ENCODE measurements at places on chromosomes 16 and 17.

GRCh38 chr16:14354561-14355351 is 275.3 kb downstream of the PARN start:
- no peak for DNase-seq

- no peak for DNase-seq
Measured at GRCh38 chr17:66533572-66533971, 231.2 kb downstream of the PRKCA start.

GRCh38 chr16:83338941-83339340 is 468.8 kb upstream of the HSBP1 start:
- no peak for DNase-seq

DNA sequence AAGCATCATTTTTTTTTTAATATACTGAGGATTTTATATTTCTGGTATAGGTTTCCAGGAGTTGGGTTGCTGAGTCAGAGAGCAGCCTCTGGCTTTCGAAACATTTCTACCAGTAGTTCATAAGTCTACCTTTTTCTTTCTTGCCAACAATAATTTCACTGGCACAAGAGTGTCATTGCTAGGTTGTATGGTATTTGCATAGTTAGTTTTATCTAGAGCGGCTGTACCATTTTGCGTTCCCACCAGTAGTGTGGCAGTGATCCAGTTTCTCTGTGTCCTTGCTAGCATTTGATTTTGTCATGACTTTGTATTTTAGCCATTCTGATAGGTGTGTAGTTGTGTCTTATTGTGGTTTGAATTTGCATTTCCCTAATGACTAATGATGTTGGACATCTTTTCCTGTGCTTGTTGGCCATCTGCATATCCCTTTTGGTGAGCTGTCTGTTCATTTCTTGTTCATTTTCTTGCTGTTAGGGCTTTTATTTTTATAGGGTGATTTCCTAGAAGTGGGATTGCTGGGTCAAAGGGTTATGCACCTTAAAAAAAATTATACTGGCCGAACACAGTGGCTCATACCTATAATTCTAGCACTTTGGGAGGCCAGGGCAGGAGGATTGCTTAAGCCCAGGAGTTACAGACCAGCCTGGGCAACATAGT is 39.9 kb downstream of the SNX29 start:
- DNase-seq = peak; percentile 26

DNA sequence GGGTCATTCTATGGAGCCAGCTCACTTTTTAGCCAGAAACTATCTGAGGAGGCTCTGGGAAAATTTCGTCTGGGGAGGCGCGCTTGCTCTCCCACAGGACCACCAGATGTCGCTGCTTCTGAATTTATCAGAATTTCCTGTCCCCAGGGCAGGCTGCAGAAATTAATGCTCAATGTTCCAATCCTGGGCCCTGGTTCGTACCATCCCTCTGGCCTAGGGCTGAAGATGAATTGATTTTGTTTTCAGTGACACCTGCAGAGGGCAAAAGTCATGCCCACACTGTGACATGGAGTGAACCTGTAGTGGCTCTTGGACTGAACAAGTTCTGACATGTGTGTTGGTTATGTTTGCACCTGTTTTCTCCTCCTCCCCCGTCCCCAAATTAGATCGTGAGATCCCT is 482.6 kb downstream of the NPIPA7 start:
- DNase-seq = no peak

DNA sequence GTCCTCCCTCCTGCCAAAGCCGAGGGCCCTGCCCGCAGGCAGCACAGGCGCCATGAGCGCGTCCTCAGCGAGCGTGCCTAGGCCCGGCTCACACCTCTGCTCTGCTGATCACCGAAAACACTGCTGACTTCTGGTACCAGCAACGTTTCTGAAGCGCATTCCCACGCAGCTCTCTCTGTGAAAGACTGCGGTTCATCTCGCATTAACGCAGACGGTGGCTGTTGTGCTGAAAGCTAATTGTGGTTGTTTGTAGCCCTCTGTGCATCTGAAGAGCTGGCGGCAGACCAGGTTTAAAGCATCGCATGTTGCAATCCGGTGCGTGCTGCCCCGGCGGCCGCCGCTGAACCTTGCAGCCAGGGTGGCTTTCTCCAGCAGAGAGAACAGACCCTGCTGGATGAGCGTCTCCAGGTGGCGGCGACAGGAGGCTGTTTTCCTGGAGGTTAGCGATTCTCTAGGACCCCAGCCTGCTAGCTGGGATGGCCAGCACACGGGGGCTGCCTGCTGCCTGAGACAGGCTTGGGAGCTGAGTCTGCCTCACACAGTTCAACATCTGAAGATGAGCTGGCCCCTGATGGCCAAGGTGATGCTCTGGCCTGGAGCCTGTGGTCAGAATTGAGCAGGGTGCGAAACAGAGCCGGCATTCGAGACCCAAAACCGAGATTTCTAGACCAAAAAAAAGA is 49.8 kb upstream of the CHMP6 start:
- DNase-seq = no peak

GRCh38 chr17:65415991-65416390 is 145.5 kb downstream of the AXIN2 start:
- no peak for DNase-seq

DNA sequence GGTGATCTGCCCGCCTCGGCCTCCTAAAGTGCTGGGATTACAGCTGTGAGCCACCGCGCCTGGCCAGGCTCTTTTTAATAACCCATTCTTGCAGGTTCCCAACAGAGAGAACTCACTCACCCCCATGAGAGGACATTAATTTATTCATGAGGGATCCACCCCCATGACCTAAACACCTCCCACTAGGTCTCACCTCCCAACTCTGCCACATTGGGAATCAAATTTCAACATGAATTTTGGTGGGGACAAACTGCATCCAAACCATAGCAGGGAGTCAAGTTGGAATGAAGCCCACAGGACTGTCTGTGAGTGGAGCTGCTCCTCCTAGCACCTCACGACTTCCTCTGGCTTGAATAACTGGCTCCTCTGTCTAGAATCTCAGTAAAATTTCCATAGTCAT is 85.5 kb downstream of the WWP2 start:
- DNase-seq = no peak

DNA sequence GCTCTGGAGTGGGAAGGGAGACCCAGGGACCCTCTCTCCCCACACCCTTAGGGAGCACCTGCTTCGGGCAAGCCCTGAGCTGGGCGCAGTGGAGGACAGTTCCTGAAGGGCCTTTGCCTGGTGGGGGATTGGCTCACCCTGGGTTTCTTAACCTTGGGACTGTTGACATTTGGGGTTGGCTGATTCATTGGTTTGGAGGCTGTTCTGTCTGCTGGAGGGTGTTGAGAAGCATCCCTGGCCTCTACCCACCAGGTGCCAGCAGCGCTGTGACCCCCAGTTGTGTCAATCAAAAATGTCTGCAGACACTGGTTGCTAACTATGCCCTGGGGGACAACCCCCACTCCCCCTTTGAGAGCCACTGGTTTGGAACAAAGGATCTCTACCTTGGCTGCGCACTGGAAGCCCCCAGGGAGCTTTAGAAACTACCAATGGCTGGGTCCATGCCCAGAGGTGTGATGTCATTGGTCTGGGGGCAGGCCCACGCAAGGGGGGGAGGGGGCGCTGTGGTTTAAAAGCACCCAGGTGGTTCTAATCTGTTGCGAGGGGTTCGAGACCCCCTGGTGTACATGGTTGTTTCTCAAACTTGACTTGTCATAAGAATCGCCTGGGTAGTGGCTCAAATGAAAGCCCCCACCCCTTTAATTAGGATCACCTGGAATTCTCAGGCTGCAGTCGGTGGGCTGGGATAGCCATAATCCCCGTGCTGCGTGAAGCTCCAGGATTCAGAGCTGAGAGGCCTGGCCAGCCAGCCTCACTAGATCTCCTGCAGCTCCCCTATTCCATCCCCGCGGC is 151.9 kb upstream of the GSE1 start:
- DNase-seq = peak; percentile 13

DNA sequence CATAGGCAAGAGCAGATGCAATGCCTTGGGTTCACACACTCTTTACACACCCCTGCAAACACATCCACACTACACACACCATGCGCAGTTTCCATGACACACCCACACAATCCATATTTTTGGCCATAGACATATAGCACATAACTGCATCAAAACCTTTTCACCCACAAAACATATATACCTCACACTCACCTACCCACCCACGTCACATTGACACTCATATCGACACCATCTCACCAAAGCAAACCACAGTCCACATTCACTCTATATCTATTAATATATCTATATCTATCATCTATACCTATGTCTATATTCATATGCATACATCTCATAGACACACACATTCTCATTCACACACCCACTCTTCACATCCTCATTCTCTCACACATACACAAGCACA is 246.9 kb downstream of the SHISA9 start:
- no peak for DNase-seq

DNA sequence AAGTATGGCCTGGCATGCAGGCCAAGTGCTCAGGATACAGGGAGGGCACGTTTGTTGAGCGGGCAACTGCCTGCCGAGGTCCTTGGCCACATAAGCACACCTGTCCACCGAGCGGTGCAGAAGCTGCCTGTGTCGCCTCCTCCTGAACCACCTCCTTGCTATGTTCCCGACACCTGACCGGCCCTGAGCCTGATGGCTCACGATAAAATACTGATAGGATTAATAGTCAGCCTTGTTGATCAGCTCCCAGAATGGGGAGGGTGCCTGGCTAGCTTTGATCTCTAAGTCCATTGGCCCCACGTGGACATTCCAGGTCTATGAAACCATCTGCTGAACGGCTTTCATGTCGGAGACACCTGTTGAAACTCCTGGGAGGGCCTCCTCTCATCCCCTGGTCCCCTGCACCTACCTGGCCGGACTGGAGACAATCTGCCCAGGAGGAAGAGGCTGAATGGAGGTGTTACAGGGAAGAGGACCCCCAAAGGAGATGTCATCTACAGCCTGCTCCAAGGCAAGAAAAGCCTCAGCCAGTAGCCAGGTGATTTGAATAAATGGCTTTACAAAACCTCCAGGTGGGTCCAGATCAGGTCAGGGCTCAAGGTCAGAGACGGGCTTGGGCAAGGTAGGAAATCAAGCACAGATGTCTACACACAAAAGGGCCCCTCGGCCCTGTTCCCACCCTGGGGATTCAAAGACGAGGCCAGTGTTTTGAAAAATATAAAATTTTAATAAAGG is 33.4 kb downstream of the AXIN2 start:
- no peak for DNase-seq

- no peak for DNase-seq
Measured at GRCh38 chr16:54748611-54749190, 182.0 kb upstream of the IRX5 start.

- DNase-seq = no peak
Measured at GRCh38 chr16:17368446-17368845, 102.3 kb downstream of the XYLT1 start.

DNA sequence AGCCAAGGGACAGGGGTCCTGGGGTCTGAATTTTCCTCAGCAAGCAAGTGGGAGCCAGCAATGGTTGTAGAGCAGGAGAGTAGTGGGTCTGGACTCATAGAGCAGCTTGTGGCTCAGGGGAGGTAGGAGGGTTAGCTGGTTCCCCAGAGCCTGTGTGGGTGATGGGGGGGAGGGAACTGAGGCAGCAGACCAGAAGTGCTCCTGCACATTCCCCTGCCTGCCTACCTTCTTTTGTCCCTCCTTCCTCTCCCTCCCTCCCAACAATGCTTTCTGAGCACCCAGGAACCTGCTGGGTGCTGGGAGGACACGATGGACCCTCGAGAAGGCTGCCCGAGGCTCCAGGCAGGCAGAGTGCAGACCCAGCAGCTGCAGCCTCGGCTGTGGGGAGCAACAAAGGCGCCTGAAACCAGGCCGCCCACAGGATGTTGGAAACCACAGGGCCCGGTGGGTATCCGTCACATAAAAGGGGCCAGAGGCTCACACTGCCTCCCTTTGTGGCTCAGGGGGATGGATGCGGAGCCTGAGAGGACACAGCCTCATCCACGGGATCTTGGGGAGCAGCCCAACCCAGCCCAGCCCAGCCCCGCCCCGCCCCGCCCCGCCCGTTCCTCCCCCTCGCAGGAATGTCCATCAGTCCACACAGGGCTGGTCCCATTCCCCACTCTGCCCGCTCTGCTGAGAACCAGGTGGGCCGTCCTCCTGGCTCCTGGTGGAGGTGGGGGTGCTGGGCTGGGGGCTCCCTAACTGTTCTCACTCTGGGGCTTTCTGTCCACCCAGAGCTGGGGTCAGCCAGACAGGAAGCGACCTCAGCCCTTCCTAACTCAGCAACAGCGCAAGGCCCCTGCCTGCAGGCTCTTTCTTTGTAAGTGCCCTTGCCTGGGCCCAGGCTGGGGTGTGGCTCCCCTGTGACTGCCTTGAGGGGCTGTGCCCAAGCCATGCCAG is 1.7 kb upstream of the NLRC3 start:
- no peak for DNase-seq

GRCh38 chr16:4407543-4408322 is 8.7 kb downstream of the CORO7 start:
- no peak for DNase-seq

GRCh38 chr17:29084541-29085146 is 41.7 kb downstream of the PIPOX start:
- DNase-seq = no peak

- DNase-seq = no peak
Measured at GRCh38 chr17:41486809-41487530, 2.7 kb downstream of the KRT36 start.

DNA sequence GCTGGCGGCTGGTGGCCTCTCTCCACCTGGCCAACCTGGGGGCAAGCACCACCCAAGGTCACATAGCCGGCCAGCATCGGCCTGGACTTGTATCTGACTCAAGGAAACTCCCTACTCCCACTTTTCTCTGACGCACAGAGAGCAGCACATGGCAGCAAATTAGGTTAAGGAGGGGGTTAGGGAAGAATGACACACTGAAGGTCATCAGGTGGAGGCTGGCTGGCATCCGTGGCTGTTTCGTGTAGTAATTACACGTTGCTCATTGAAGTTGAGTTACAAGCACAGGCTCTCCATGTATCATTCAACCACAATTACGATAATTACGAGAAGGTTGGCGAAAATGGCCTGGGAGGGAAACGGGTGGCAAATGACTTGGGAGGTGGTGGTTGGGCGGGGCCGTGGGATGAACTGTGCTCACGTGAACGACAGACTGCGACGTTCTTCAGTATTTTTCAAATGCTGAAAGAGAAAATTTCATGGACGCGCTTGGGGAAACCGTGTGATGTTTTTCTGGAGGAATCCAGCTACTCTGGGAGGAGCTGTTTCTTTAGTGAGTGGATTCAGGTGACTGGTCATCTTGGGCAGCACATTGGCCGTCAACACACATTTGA is 4.0 kb upstream of the METRNL start:
- DNase-seq = no peak

GRCh38 chr17:56896968-56897359 is 16.9 kb downstream of the TRIM25 start:
- DNase-seq = no peak
